H4 (cell line): ENCODE measurements at places on chromosomes 12 and 14. TPM values are rescaled to one million over a fixed set of nuclear protein-coding genes. Genes with fewer than 3 reads are reported as not detected.
A peak's percentile ranks its signal among the peaks of the same experiment; 100 is the strongest.

KICS2 gene
- total RNA-seq: 3.2 and 5.3 TPM in 2 replicates

PPFIBP1 gene
- 15.4 and 15.9 TPM in 2 replicates for total RNA-seq

DNA sequence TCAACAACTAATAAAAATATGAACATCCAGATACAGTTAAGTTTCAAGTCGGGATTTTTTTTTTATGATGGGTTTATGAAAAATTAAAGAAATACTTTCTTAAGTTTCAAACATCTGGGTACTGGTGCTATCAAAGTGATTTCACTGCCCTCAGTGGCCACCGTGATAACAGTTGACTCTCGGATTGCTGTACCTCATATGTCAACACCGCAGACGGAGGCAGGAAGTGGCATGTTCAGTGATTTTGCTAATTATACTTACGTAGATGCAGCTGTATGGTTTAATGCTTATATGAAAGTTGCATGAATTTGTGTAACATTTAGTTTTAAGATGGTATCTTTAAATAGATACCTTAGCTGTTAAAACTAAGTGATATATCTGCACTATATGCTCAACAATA is 20.8 kb upstream of the FBLN5 start:
- DNase-seq: no peak

- DNase-seq: no peak
Observed at GRCh38 chr14:27061299-27061698, 463.5 kb upstream of the NOVA1 start.

GRCh38 chr12:64385019-64385418 is 5.5 kb downstream of the C12orf56 start:
- no peak for DNase-seq

LRRC9 gene
- total RNA-seq: not detected in 2 replicates

DNA sequence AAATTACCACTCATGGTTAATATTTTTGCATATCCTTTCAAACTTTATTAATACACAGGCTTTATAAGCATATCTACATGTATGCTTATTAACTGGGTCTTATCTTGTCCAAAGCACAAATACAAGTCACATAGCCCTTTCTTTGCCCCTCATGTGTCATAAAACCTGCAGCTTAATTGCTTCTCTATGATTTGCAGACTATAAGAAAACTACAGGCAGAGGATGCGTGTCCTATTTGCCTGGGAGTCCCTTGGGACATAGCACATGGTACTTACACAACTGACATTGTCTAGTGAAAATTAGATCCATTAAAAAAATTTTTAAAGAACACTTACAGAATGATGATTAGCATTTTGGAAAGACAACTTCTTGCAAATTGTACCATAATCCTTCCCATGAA is 190.5 kb upstream of the PLEKHA5 start:
- DNase-seq: no peak

DNA sequence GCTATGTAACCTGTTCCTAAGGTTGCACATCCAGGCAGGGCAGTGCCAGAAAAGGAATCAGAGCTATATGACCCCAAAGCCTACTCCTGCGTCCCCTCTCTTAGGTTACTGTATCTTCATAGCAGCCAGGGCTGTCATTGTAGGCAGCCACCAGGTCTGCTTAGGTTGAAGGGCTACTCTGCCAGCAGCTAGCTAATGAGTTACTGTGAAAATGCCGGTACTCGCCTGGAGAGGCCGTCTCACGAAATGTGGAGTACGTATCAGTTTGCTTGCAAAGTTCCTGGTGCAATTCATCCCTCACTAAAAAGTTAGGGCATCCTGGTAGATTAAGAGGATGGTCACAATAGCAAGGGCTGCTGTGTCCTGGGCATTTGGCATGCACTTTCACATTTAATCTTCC is 50.9 kb downstream of the RPH3A start:
- DNase-seq: no peak

MAP3K9 gene
- total RNA-seq: 2.7 and 3.0 TPM in 2 replicates

GRCh38 chr12:90305379-90305778 is 596.7 kb upstream of the ATP2B1 start:
- DNase-seq: no peak

GRCh38 chr12:90090929-90091651 is 382.5 kb upstream of the ATP2B1 start:
- peak; percentile 93 for DNase-seq

DNA sequence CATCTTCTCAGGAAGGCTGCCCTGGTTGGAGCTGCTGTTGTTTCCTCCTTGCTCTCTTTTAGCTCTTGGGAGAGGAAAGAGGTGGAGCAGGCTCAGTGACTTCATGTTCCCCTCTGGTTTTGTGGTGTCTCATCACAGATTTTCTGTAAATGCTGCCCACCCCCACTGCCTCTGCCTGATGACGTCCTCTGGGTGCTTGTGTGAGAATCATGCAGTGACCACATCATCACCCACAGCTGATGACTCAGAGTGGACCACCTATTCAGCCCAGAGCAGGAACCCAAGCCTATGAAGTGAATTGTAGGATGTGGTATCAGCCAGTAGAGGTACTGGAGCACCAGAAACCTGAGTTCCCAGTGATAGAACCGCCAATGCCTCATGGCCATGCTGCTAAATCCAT is at the start of gene GZMB:
Gene GZMB, minus strand, starts transcription at position 33 of the 400 bp plus-strand sequence. Its CDS starts 30 bp downstream, at position 3.
- no peak for DNase-seq

DNA sequence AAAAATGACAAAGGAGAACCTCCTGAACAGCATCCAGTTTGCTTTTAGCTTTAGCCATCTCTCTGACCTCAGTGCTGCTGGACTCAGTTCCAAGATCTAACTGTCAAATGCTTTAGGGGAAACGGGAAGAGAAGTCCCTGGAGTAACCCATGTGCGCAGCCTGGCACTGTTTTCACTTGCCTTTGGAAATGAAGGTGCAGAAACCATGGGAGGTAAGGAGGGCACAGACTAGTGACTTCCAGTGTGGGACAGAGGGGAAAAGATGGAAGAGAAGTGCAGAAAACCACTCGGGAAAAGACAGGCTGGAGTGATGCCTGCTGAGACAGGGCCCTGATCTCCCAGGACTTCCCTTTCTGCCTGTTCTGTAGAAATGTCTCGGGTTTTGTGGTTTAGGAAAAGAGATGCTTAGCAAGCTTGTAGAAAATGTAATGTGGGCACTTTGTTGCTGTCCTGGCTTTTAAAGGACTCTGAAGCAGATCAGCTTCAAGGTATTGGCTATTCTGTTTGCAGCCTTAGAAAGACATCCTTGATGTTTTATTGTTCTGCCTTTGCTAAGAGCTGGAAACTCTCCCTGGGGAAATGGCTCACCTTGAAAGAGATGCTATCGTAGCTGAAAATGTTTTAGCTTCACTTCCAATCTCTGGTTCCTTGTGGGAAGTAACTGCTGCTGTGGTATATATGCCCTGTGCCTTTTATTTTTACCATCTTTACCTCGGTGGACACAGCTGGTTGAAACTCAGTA is 124.6 kb upstream of the HIF1A start:
- DNase-seq: peak; percentile 13

- peak; percentile 18 for DNase-seq
Observed at GRCh38 chr14:98578204-98578603, 693.8 kb downstream of the BCL11B start.

DNA sequence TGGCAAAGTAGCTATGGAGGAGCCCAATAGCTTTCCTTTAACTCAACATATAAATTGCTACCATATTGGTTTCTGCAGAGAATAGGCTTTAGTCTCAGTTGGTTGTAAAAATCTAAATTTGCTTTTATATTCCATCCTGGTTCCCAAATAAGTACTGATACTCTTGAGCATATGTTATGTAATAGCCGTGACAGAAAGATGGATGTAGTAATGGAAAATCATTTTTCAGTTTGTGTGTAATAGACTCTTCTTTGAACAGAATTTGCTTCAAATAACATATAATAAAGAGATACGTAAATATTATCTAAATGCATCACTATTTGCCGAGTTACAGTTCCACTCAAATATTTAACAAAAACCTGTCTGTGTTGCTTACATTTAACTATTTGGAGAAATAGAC is 271.6 kb downstream of the LRFN5 start:
- DNase-seq: no peak

CEP128 gene
- 5.7 TPM in 2 replicates for total RNA-seq

DNA sequence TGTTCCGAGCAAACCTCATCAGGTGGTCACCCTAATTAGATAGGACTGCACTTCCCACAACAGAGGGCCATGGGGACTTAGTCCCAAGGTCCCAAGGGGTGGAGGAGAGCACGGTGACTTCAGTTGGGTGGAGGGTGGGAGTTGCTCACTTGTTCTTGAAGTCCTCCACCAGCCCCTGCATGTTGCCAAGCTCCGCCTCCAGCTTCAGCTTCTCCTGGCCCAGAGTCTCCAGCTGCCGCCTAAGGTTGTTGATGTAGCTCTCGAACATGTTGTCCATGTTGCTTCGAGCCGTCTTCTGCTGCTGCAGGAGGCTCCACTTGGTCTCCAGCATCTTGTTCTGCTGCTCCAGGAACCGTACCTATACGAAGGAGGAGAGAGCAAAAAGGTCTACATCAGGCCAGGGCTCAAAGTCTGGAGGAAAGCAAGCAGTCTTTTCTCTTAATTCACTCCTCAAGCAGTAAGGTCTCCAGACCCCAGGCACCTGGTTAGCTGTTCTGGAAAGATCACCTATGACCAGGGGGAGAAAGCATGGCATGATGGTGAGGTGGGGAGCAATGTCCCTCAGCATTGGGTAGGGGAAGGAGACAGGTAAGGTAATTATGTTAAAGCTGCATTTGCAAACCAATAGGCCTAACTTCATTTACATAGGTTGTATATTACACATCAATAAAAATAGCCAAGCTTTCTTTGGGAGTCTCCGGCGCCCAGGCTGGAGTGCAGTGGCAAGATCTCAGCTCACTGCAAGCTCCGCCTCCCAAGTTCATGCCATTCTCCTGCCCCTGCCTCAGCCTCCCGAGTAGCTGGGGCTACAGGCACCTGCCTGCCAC is 2.9 kb downstream of the KRT8 start:
- no peak for DNase-seq

ESRRB gene
- total RNA-seq: 0.04 TPM in 1 of 2 replicates, not detected in the other

GRCh38 chr12:70603044-70603443 is 34.2 kb downstream of the PTPRB start:
- DNase-seq: no peak

GRCh38 chr12:17489452-17489851 is 600.5 kb downstream of the RERGL start:
- no peak for DNase-seq

- no peak for DNase-seq
Observed at GRCh38 chr12:26396402-26396801, 201.0 kb downstream of the SSPN start.

SLC17A8 gene
- total RNA-seq: not detected in 2 replicates

- DNase-seq: peak; percentile 73
Observed at GRCh38 chr12:26298785-26299621, 103.6 kb downstream of the SSPN start.

ENDOU gene
- not detected in 2 replicates for total RNA-seq

GRCh38 chr14:63051992-63052391 is 6.7 kb upstream of the KCNH5 start:
- DNase-seq: no peak

GRCh38 chr12:27199638-27200300 is 44.3 kb upstream of the STK38L start:
- DNase-seq: no peak

- no peak for DNase-seq
Observed at GRCh38 chr14:36222952-36223468, 46.5 kb upstream of the PTCSC3 start.

DNA sequence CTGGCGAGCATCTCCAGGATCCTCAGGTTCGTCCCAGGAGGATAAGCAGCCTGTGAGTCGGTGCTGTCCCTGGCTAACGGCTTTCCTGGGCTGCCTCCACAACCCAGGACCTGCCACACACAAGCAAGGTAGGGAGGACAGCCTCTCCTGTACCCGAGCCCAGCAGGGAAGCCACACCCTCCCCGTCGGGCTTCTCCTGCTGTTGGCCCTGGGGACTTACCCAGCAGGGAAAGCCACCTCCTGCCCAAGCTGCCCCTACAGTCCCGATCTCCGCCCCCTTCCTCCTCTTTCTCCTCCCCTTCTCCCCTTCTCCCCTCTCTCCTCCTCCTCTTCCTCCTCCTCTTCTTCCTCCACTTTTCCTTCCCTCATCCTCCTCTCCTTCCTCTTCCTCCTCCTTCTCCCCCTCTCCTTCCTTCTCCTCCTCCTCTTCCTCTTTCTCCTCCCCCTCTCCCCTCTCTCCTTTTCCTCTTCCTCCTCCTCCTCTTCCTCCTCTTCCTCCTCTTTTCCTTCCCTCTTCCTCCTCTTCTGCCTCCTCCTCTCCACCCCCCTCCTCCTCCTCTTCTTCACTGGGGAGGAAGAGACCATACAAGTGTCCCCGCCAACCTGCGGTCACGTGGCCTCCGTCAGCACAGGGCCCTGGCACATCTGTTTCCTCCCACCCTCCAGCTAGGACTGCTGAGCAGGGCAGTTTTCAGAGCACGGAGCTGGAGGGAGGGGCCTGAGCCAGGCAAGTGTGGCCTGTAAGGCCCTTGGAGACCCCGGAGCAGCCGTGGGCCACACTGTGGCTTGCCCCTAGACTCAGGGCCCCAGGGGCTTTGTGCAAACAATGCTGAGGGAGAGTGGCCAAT is 17.3 kb upstream of the RFLNA start:
- DNase-seq: no peak

P2RX2 gene
- not detected in 2 replicates for total RNA-seq

CAPZA3 gene
- not detected in 2 replicates for total RNA-seq

- no peak for DNase-seq
Observed at GRCh38 chr14:35044939-35045797, 904 bp upstream of the FAM177A1 start.

SIX6 gene
- total RNA-seq: not detected in 2 replicates

DNA sequence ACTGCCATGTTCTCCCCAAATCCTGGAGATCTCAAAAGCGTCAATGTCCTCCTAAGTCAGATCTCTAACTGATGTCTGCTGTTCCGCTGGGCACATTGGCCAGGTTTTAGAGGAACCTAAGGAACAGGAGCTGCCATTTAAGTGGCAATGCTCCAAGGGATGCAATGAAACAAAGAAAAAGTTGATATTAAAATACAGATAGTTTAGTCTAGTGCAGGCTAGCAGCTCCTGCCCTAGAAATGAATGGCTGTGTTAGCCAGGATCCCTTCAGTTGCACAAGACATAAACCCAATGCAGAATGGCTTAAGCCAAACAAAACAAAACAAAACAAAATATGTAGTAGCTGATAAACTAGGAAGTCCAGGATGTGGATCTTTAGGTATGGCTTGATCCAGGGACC is 144.1 kb downstream of the HMGA2 start:
- no peak for DNase-seq

DNA sequence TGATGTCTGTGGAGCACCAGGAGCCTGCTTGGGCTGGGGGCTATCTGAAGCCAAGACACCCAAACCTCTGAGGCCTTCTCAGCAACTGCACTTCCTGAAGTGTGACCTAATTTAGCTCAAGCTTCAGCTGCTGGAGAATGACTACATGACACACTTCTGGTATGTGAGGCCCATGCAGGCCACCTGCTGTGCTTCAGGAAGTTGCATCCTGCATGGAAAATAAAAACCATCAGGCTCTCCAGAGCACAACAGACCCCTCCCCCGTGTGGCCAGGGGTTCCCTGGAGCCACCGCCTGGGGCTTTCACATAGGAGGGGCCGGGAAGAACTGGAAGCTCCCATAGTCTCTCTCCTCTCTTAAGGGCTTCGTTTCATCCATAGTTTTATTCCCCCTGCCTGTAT is 217.7 kb downstream of the SLC15A4 start:
- DNase-seq: no peak

PROX2 gene
- total RNA-seq: not detected in 2 replicates

GRCh38 chr12:128784030-128784760 is 39.6 kb downstream of the SLC15A4 start:
- no peak for DNase-seq

GRCh38 chr12:108430245-108430644 is 84.8 kb upstream of the FICD start:
- peak; percentile 44 for DNase-seq

- no peak for DNase-seq
Observed at GRCh38 chr12:69239922-69240630, 707 bp downstream of the CPSF6 start.
